Thymus (tissue), 14 donors: ENCODE measurements at places on chromosomes 2 and 18. TPM values are rescaled to one million over a fixed set of nuclear protein-coding genes. Genes with fewer than 3 reads are reported as not detected.

- DNase-seq, result no peak
- no peak overlapping the region for H3K4me3 ChIP-seq
- no peaks in the 10 kb centered on the region for H3K27me3 ChIP-seq
- H3K4me1 ChIP-seq, result peaks cover 2% of the 10 kb centered on the region
Measured at GRCh38 chr2:30136764-30137444, 9.9 kb upstream of the YPEL5 start.

GRCh38 chr2:105032476-105032875 is 5.4 kb upstream of the MRPS9 start:
- no peak for DNase-seq
- H3K4me3 ChIP-seq, result no peak overlapping the region
- no peaks in the 10 kb centered on the region for H3K36me3 ChIP-seq
- no peak overlapping the region for H3K27ac ChIP-seq

DNA sequence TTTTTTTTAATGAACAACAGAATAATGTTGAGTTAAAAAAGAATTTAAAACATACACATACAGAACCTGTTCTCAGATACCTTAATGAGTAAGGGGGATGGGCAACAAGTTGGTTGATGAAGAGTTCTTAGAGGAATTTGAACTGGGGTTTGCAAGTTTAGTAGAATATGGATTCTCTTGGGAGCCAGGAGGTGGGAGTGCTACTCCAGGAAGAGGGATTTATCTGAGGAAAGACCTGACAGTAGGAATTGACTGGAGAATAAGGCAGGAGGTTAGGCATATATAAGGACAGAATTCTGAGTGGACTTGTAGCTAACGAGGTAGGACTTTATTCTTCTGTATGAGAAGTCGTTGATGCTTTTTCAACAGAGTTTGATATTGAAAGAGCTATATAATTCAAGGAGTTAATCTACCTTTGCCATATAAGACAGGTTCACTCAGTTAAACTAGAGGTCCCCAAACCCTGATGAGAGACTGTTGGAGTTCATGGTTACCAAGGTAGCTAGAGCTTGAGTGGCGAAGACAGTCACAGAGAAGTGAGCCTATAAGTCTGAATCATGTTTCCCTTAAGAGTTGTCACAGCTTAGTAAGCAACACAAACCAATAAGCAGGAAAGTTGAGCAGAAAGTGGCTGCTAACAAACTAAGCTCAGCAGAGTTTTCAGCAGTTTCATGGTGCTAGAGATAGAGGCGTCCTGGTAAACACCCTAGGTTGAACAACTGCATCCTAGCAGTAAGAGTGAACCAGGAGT is 88.2 kb downstream of the NCOA1 start:
- H3K4me3 ChIP-seq, result no peak overlapping the region
- no peaks in the 10 kb centered on the region for H3K4me1 ChIP-seq
- H3K27ac ChIP-seq, result no peak overlapping the region
- H3K27me3 ChIP-seq, result no peaks in the 10 kb centered on the region
- DNase-seq, result no peak
- H3K36me3 ChIP-seq, result no peaks in the 10 kb centered on the region

DNA sequence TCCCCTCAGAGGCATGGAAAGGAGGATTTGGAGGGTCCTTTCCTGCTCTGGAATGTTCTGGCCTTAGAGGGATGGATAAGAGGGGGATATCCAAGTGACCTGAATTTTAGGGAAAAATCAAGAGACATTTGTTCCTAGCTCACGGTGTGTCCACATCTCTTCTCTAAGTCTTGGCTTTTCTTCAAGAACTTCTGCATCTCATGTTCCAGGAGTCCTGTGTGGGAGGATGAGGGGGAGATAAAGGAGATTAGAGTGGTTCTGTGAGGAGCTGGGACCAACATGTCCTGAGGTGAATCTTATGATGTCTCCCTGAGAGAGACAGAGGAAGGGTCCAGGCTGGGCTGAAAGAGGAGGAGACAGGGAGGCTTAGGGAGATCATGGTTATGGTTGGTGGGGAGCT is 11.7 kb downstream of the EMX1 start:
- no peaks in the 10 kb centered on the region for H3K36me3 ChIP-seq
- no peak for DNase-seq
- H3K27me3 ChIP-seq, result peaks cover 85% of the 10 kb centered on the region
- H3K27ac ChIP-seq, result no peak overlapping the region
- no peak overlapping the region for H3K4me3 ChIP-seq

GRCh38 chr2:123086613-123087385 is 938.3 kb upstream of the CNTNAP5 start:
- no peaks in the 10 kb centered on the region for H3K27me3 ChIP-seq
- no peak for DNase-seq
- H3K4me3 ChIP-seq, result no peak overlapping the region
- no peak overlapping the region for H3K27ac ChIP-seq

The C1QL2 gene
- total RNA-seq, result 0.05 TPM

The FTCDNL1 gene
- total RNA-seq, result 0.94 TPM

DNA sequence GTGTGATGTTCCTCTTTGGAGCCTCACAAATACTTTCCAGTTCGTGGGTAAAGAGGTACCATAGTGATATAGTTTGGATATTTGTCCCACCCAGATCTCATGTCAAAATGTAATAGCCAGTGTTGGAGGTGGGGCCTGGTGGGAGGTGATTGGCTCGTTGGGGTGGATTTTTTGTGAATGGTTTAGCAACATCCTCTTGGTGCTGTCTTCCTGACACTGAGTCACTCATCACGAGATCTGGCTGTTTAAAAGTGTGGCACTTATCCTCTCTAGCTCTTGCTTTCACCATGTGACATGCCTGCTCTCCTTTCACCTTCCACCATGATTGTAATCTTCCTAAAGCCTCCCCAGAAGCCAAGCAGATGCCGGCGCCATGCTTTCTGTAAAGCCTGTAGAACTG is 3.0 kb upstream of the CCDC93 start:
- no peak overlapping the region for H3K27ac ChIP-seq
- H3K4me3 ChIP-seq, result no peak overlapping the region
- peaks cover 12% of the 10 kb centered on the region for H3K4me1 ChIP-seq
- H3K27me3 ChIP-seq, result no peaks in the 10 kb centered on the region
- no peaks in the 10 kb centered on the region for H3K36me3 ChIP-seq
- DNase-seq, result no peak

GRCh38 chr2:100948942-100949811 is 52.9 kb upstream of the RPL31 start:
- no peaks in the 10 kb centered on the region for H3K27me3 ChIP-seq
- H3K36me3 ChIP-seq, result no peaks in the 10 kb centered on the region
- H3K27ac ChIP-seq, result no peak overlapping the region
- DNase-seq, result no peak

DNA sequence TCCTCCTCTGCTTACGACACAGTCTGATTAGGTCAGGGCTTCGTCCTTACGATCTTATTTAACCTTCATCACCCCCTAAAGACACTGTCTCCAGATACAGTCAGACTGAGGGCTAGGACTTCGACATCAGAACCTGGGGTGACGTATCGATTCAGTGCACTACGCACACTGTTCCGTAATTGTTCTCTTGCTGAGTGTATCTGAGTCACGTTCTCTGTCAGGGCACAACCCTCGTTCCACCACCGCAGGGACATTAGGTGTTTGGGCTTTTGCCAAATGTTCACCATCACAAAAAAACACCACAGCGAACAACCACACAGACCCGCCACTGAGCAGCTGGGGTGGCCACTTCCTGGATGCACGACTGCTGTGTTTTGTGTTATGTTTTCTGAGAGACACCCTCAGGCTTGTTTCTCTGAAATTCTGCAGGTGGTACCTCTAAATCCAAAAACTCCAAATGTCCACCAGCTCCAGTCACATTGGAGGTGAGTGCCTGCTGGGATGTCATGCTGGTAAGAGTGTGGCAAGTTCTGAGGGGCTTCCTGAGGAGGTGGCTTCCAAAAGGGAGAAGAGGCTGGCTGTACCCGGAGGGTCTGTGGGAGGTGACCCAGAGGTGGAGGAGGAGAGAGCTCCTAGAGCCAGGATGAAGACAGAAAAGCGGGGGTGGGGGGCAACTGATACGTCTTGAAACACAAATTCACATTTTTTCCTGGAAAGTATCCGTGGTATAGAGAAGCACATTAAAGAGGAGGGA is 66.6 kb downstream of the ADNP2 start:
- DNase-seq, result no peak
- H3K36me3 ChIP-seq, result no peaks in the 10 kb centered on the region
- H3K27me3 ChIP-seq, result peaks cover 4% of the 10 kb centered on the region
- H3K4me1 ChIP-seq, result no peaks in the 10 kb centered on the region

DNA sequence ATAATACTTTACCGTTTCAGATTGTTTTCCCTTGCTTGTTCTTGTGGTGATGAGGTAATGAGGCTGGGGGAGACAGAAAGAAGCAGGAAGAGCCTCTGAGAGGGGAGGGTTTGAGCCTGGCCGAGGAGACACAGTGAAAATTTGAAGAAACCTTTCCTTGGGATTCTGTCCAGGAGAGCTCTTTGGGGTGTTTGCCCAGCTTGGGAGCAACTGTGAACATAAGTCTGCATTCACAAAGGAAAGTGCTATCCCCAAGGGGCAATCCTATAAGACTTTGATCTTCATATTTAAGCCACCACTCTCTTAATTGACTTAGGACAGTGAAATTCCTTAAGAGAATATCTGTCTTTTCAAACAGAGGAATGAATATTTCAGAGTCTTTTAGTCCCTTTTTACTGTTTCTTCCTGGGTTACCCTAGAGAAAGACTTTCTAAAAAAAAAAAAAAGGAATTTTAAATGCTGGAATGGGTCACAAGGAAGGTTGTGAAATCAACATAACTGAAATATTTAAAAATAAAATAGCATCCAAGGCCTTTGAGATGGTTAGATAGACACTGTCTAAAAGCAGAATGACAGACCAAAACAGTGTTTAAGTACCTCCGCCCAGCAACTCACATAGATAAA is 52.5 kb upstream of the STAM2 start:
- H3K4me1 ChIP-seq, result no peaks in the 10 kb centered on the region
- no peak overlapping the region for H3K4me3 ChIP-seq
- H3K36me3 ChIP-seq, result no peaks in the 10 kb centered on the region
- H3K27ac ChIP-seq, result no peak overlapping the region

- H3K27me3 ChIP-seq, result no peaks in the 10 kb centered on the region
- H3K4me1 ChIP-seq, result peaks cover 18% of the 10 kb centered on the region
- peaks cover 6% of the 10 kb centered on the region for H3K36me3 ChIP-seq
- no peak overlapping the region for H3K27ac ChIP-seq
Measured at GRCh38 chr2:159900343-159900742, 102.3 kb upstream of the CD302 start.

GRCh38 chr18:12282442-12283039 is 25.5 kb upstream of the TUBB6 start:
- no peaks in the 10 kb centered on the region for H3K36me3 ChIP-seq
- H3K27ac ChIP-seq, result no peak overlapping the region
- DNase-seq, result no peak

The AOX1 gene
- total RNA-seq, result 0.42 TPM

The ATP8B1 gene
- 3.0 TPM for total RNA-seq

The GAREM1 gene
- 0.57 TPM for total RNA-seq

- no peak overlapping the region for H3K27ac ChIP-seq
- H3K4me1 ChIP-seq, result no peaks in the 10 kb centered on the region
- H3K27me3 ChIP-seq, result no peaks in the 10 kb centered on the region
- H3K36me3 ChIP-seq, result no peaks in the 10 kb centered on the region
- DNase-seq, result no peak
- no peak overlapping the region for H3K4me3 ChIP-seq
Measured at GRCh38 chr2:226059961-226060627, 660.6 kb downstream of the NYAP2 start.
